HepG2 (cell line): ENCODE measurements at places on chromosomes 7 and 10. TPM values are rescaled to one million over a fixed set of nuclear protein-coding genes. Genes with fewer than 3 reads are reported as not detected.

GRCh38 chr7:77702513-77702912 is 6.3 kb downstream of the RSBN1L start:
- no peak for DNase-seq

Gene ADCY1
- 0.80 and 1.5 TPM in 2 replicates for total RNA-seq

DNA sequence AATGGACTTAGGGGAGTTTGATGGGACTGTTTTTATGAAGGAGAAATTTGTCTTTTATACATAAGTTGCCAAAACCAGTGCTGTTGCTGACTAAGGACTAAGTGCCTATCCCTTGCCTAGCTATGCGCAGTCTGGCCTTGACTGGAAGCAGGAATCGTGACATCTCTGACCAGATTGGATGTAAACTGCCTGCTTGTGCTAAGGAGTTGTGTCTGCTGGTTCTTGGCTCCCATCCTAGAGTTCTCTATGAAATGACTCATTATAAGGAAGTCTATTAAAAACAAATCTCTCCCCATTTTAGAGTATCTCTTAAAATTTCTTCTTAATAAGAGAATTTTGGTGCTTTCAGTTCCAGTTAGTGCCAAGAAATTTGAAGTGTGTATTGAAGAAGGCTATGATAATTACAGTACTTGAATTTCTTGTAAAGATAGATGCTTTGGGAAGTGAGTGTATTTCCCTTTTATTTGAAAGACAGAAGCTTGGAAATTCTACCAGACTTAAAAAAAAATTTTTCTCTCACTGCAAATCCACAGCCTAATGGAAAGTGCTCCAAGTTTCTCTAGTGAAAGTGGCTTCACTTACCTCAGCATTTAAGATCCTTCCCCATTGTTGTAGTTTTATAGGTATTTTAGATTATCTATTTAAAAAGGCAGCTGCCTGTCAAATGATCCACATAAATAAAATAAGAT is 77.6 kb downstream of the BICC1 start:
- DNase-seq, result no peak

Gene CDC14C
- total RNA-seq, result 0.09 TPM in 1 of 2 replicates, not detected in the other

DNA sequence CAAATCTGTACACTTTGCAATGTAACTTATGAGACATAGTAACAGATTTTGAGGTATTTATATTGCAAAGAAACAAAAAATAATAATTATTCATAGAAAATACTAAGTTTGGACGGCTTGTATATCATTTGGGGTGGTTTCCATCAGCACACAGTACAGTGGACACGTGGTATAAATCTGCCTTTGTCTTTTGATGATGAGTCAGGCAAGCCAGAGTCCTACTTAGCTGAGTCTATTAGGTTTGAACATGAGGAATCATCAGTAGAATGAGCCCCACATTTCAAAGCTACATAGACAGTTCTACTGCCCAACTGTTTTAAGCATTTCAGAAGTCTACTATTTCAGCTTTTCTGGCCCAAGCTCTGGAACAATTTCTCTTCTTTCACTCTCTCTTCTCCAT is 803.2 kb downstream of the PHTF2 start:
- no peak for DNase-seq

Gene HOXA1
- 0.20 TPM in 1 of 2 replicates, not detected in the other for total RNA-seq

- peak; percentile 78 for DNase-seq
Measured at GRCh38 chr10:72800000-72800740, 93.4 kb upstream of the OIT3 start.

Gene SPAM1
- not detected in 2 replicates for total RNA-seq
